ENCODE measurements at places on chromosomes 1 and 21. TPM values are rescaled to one million over a fixed set of nuclear protein-coding genes. Genes with fewer than 3 reads are reported as not detected.

DNA sequence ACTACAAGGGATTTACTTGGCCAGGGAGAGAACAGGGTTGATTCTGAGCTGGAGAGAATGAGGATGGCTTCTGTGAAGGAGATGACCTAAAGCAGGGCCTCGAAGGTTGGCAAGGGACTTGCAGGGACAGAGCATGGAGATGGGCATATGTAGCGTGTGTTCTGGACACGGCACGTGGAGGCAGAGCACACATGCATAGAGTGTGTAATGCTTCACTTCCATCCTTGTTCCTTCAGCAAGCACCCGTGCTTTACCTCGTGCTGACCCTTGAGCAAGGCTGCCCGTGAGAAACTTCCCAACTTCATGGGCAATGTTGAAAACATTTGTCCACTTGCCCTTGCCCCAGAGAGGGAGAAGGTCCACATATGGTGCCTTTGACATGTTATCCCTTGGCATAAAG lies 33.1 kb downstream of the NFIA start:
- DNase-seq: no peak

DNA sequence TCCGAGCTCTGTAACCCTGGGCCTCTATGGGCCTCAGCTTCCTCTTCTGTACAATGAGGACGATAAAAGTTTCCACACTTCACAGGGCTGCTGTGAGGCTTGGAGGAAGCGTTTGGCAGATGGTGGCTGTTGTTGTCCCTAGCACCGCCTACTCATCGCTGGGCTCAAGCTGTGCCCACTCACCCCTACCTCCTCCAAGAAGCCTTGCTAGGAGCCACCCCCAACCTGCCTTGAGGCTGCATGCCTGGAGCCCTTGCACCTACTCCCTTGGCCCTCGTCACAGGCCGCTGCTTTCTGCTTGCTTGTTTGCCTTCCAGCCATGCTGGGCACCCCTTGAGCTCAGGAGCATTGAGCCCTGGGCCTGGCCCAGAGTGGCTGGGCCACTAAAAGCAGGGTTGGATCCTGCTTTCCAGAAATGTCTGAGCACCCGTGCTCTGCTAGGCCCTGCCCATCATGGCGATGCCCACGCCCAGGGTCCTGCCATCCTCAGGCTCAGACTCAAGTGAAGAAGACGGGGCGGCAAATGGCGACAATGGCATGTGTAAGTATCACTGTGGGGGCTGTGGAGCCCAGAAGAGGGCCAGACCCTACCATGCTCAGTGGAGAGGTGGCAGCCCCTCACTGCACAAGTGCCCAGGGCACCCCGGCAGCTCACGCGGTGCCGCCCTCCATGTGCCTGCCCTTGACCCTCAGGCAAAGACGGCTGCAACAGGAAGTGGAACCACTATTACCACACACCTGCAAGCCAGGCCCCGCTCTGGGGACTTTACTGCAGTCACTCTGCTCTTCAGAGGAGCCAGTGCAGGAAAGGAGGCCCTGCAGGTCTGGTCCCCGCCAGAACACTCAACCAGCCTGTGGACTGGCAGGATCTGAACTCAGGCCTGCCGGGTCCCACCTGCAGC lies 9.5 kb downstream of the SH3BGRL3 start:
- DNase-seq: no peak

Gene AMY1A
- total RNA-seq: not detected

Gene DYRK3
- 7.1 TPM for total RNA-seq

- no peak for DNase-seq
Measured at GRCh38 chr1:216210081-216210480, 213.2 kb downstream of the USH2A start.

- DNase-seq: no peak
Measured at GRCh38 chr1:173407846-173408245, 69.3 kb upstream of the PRDX6 start.
